ENCODE measurements at places on chromosomes 5 and 9. TPM values are rescaled to one million over a fixed set of nuclear protein-coding genes. Genes with fewer than 3 reads are reported as not detected.

GRCh38 chr5:157599565-157599964, 24.0 kb upstream of the ADAM19 start:
- DNase-seq, result no peak
- H3K4me3 ChIP-seq, result no peak overlapping the region
- no peaks in the 10 kb centered on the region for H3K27me3 ChIP-seq

DNA sequence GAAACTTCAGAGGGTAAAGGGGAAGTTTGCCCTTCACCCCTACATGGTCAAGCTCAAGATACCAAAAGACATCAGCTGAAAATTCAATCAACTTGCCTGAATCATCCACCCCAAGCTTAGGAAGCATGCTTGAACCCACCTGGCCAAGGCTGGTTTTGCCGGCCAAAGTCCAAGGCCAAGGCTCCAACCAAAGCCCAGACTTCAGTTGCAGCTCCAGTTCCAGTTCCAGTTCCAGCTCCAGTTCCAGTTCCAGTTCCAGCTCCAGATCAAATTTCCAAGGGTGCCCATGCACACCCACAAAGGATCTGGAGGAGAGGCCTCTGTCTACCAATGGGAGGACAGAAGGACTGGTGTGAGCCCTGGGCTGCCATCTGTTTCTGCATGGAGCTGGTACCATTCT, 4.6 kb upstream of the SERINC5 start:
- H3K27me3 ChIP-seq, result no peaks in the 10 kb centered on the region
- H3K27ac ChIP-seq, result no peak overlapping the region
- H3K4me3 ChIP-seq, result no peak overlapping the region
- peaks cover 14% of the 10 kb centered on the region for H3K4me1 ChIP-seq
- no peak for DNase-seq

DNA sequence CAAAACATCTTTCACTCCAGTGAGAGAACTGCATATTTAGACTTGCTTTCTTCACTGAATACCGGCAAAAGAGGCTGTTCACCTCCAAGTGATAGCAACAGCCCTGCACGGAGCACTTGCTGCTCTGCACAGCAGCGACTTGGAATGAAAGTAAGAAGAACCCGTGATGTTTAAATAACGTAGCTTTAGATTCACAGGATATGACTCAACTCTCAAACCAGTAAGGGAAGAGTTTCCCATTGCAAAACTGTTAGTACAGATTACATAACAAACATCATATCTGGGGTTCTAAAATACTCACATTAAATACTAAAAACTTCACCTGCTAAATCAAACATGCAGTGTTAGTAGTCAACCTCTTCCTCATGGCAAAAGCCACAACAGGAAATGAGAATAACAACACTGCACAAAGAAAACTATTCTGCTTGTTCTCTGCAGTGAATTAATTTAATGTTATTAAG, 203.4 kb downstream of the MCTP1 start:
- H3K4me3 ChIP-seq, result peak overlapping the region; percentile 65
- no peaks in the 10 kb centered on the region for H3K27me3 ChIP-seq
- H3K27ac ChIP-seq, result no peak overlapping the region

- peaks cover 44% of the 10 kb centered on the region for H3K4me1 ChIP-seq
- H3K27ac ChIP-seq, result peak overlapping the region; percentile 48
- no peaks in the 10 kb centered on the region for H3K27me3 ChIP-seq
- H3K36me3 ChIP-seq, result peaks cover 3% of the 10 kb centered on the region
- DNase-seq, result peak; percentile 42
Measured at GRCh38 chr5:158701406-158702177, 398.1 kb downstream of the EBF1 start.

DNA sequence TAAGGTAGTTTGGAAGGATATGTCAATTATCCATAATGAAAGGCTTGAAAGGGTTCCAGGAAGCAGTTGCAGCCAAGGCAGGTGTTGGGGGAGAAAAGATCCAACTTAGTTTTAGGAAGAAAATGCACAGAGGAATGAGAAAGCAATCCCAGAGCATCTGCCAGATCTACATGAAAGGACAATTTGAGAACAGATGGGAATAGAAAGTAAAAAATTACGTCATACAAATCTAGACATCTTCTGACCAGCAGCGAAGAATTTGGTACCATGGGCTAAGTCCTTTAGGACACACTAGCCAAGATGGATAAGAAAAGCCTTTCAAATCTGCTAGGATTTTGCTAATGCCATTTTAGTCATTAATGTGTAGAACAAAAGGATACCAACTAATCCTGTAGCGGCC, 244.1 kb upstream of the PRR16 start:
- no peaks in the 10 kb centered on the region for H3K36me3 ChIP-seq
- H3K4me3 ChIP-seq, result no peak overlapping the region
- no peaks in the 10 kb centered on the region for H3K27me3 ChIP-seq
- no peak for DNase-seq
- no peaks in the 10 kb centered on the region for H3K4me1 ChIP-seq
- H3K27ac ChIP-seq, result no peak overlapping the region

- H3K4me3 ChIP-seq, result no peak overlapping the region
- DNase-seq, result no peak
- H3K4me1 ChIP-seq, result peaks cover 8% of the 10 kb centered on the region
- no peaks in the 10 kb centered on the region for H3K27me3 ChIP-seq
- no peaks in the 10 kb centered on the region for H3K36me3 ChIP-seq
- H3K27ac ChIP-seq, result no peak overlapping the region
Measured at GRCh38 chr5:154276261-154276972, 85.9 kb downstream of the GALNT10 start.

DNA sequence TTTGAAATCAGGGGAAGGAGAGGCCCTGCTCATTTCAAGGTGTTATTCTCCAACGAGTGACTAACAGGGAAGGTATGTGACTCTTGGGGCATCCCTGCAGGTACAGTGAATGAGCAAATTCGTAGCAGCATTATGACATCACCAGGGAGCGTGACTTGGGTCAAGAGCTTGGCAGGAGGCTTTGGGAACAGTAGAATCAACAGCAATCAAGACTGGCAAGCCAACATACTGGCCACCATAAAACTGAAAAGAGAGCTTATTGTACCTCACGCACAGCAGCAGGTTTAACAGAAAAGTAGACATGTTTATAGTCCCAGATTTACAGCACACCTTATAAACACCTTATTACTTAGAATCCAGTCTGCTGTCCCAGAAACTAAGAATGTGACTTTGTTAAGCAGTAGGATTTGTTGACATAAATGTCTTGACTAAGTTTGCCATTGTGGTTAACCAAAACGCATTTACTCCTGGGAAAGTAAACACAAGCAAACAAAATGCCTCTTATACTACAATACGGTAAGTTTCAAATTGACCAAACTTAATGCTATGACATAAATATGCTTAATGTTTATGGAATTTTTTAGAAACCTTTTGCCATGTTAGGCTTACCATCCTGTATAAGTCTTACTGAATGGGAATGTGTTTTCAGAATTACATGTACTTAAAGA, 297.8 kb downstream of the NPR3 start:
- H3K27me3 ChIP-seq, result no peaks in the 10 kb centered on the region
- DNase-seq, result no peak
- no peak overlapping the region for H3K27ac ChIP-seq
- no peaks in the 10 kb centered on the region for H3K36me3 ChIP-seq

- no peaks in the 10 kb centered on the region for H3K27me3 ChIP-seq
- no peaks in the 10 kb centered on the region for H3K36me3 ChIP-seq
- no peak overlapping the region for H3K27ac ChIP-seq
- DNase-seq, result no peak
Measured at GRCh38 chr5:17358031-17358430, 140.0 kb upstream of the TAF11L2 start.

- no peak for DNase-seq
- H3K4me3 ChIP-seq, result no peak overlapping the region
- H3K4me1 ChIP-seq, result peaks cover 5% of the 10 kb centered on the region
Measured at GRCh38 chr5:64688391-64688790, 1.9 kb upstream of the SHISAL2B start.

GRCh38 chr5:175680020-175680419, 22.1 kb downstream of the HRH2 start:
- H3K27me3 ChIP-seq, result no peaks in the 10 kb centered on the region
- H3K27ac ChIP-seq, result no peak overlapping the region
- DNase-seq, result no peak
- peaks cover 19% of the 10 kb centered on the region for H3K4me1 ChIP-seq

DNA sequence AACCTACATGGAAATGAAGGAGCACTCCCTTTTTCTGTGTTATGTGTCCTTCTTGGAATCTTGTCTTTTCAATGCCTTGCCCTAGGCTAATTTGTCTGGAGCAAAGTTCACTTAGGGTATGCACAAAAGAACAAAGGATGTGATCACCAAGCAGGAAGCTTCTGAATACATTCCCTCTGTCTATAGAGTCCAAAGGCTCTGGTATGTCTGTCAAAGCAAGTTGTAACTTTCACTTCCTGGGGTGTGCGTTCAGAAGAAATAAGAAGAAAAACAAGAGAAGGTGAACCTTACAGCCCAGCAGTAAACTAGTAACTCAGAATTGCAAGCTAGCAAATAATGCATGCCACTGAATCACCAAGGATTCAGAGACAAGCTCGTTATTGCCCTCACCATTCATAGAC, 31.7 kb upstream of the CDH6 start:
- H3K27ac ChIP-seq, result no peak overlapping the region
- H3K4me1 ChIP-seq, result peaks cover 9% of the 10 kb centered on the region
- DNase-seq, result no peak
- H3K27me3 ChIP-seq, result no peaks in the 10 kb centered on the region
- H3K36me3 ChIP-seq, result no peaks in the 10 kb centered on the region

- H3K27ac ChIP-seq, result no peak overlapping the region
- H3K36me3 ChIP-seq, result no peaks in the 10 kb centered on the region
Measured at GRCh38 chr9:136615631-136616306, 46.9 kb upstream of the EGFL7 start.

GRCh38 chr5:110836851-110837250, 98.0 kb downstream of the SLC25A46 start:
- H3K4me1 ChIP-seq, result no peaks in the 10 kb centered on the region
- no peaks in the 10 kb centered on the region for H3K36me3 ChIP-seq
- no peaks in the 10 kb centered on the region for H3K27me3 ChIP-seq

- no peak overlapping the region for H3K27ac ChIP-seq
- H3K27me3 ChIP-seq, result no peaks in the 10 kb centered on the region
- DNase-seq, result no peak
Measured at GRCh38 chr5:157378509-157378908, 81.5 kb upstream of the NIPAL4 start.

DNA sequence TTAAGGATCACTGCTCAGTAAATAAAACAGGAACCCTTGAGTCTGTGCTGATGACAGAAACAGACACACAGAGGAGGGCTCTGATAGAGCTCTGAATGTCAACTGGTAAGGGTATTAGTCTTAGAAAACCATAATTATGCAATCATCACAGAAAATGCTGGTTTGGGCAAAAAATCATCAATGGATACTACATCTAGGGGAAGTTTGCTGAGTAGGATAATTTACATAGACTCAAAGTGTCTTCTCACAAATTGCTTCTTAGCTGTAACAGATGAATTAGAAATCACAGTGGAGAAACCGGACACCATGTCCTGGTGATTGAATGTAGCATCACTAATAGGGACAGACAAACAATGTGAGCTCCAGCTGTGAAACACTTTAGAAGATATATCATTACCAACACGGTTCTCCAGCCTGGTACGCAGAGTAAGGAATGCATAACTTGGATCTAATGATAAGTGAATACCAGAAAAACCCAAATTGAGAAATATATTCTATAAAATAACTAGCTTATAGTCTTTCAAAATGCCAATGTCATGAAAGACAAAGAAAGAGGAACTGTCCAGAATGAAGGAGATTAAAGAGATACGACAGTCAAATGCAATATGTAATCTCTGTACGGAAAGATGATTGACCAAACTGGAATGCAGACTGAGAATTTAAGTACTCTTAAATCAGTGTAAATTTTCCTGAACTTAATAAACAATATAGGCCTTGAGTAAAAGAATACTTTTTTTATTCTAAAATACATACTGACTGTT, 17.3 kb downstream of the CHD1 start:
- no peak overlapping the region for H3K4me3 ChIP-seq
- H3K4me1 ChIP-seq, result peaks cover 14% of the 10 kb centered on the region
- no peaks in the 10 kb centered on the region for H3K27me3 ChIP-seq

DNA sequence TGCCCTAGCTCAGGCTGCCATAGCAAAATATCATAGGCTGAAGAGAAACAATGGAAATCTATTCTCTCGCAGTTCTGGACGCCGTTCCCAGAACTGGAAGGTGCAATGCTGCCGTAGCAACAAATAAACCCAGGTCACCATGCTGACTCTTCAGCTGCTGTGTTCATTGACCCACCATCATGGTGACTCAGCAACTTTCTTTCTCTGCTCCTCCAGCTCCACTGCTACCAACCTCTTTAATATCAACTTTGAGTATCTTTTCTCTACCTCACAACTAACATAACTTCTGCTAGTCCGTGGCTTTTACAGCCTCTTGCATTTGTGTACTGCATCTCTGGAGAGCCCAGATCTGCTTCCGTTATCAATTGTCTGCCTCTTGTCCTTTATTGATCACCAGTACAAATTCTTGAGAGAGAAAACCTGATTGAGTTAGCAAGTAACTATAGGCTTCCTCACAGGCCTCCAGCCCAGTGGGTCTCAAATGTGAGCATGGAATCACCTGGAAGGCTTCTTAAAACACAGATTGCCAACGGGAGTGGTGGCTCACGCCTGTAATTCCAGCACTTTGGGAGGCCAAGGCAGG, 47.3 kb upstream of the SLC30A5 start:
- H3K27ac ChIP-seq, result no peak overlapping the region
- H3K27me3 ChIP-seq, result no peaks in the 10 kb centered on the region
- no peaks in the 10 kb centered on the region for H3K36me3 ChIP-seq
- DNase-seq, result no peak

GRCh38 chr5:77492653-77493000, 511 bp upstream of the WDR41 start:
- peak overlapping the region; percentile 59 for H3K27ac ChIP-seq
- H3K4me3 ChIP-seq, result peak overlapping the region; percentile 75
- no peaks in the 10 kb centered on the region for H3K27me3 ChIP-seq
- H3K36me3 ChIP-seq, result peaks cover 3% of the 10 kb centered on the region

SLC24A2 gene
- total RNA-seq, result not detected

LRRC19 gene
- total RNA-seq, result not detected

GMCL2 gene
- total RNA-seq, result not detected

PLAC8L1 gene
- not detected for total RNA-seq

SPAAR gene
- total RNA-seq, result 3.2 TPM

PCA3 gene
- total RNA-seq, result not detected

C8G gene
- total RNA-seq, result not detected

CDKN2B gene
- 10.0 TPM for total RNA-seq

EIF4E1B gene
- total RNA-seq, result not detected

KCNIP1 gene
- not detected for total RNA-seq

OR13C2 gene
- total RNA-seq, result not detected

Data from thoracic aorta (tissue), 2 donors.